NCI-H345 (cell line): ENCODE measurements at places on chromosomes 7 and 10.

- no peak for DNase-seq
Observed at GRCh38 chr10:87880336-87880735, 16.9 kb downstream of the PTEN start.

GRCh38 chr10:63738410-63738809 is 217.2 kb downstream of the REEP3 start:
- no peak for DNase-seq

DNA sequence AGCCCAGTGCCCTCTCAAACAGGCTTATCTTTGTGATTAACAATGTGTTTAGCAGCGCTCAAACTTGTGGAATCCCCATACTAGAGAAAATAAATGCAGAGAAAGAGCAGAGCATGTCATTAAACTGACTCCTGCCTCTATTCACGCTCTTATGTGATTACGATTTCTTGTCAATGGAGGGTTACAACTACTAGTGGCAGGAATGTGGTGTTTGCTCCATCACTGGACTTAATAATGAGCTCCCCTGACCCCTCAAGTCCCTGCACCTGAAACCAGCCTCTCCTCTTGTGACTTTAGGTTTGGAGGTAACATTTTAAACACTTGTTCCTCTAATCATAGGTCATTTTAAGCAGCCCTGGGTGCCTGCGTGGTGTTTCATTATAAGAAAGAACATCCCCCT is 121.9 kb downstream of the PLPP4 start:
- DNase-seq = no peak

- DNase-seq = no peak
Observed at GRCh38 chr10:78148961-78149612, 115.4 kb downstream of the RPS24 start.

DNA sequence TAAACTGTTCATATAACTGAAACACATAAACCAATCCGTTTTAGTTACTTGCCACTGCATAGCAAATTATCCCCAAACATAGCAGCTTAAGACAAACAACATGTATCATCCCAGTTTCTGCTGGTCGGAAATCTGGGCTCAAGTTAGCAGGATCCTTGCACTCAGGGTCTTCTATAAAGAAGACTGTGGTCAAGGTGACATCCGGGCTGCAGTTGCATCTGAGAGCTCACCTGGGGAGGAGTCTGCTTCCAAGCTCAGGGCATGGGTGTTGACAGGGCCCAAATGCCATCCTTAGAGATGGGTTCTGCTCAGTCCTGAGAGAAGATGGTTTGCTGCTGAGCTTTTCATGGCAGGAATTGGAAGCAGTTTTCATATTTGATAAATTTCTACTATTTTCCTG is 431.2 kb downstream of the PAXIP1 start:
- no peak for DNase-seq

GRCh38 chr10:73968098-73968521 is 29.8 kb upstream of the VCL start:
- DNase-seq = no peak

DNA sequence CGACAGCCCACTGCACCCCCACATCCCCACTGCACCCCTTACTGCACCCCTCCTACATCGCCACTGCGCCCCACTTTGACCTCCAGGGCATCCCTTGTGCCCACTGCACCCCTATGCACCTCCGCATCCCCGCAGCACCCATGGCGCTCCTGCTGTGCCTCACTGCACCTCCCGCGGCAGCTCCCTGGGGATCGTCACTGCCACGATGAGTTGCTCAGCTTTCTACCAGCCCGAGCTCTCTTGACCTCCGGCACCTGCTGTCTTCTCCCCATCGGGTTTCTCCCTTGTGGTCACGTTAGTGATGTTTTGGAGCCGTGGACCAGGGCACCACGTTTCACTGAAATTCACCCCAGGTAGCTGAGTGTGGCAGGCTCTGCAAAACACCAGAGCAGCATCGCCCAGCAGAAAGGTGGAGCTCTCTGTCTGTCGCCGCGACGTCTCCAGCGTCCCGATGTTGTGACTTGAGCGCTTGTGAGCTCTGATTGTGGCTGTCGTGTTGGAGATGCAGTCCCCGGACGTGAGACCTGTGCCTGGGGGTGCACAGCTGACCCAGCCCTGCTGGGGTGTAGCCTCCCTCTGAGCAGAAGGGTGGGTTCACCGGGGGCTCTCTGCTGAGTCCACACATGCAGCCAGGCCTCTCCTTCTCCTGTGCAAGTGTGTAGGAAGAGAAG is 147.7 kb downstream of the DNAJB6 start:
- DNase-seq = no peak

DNA sequence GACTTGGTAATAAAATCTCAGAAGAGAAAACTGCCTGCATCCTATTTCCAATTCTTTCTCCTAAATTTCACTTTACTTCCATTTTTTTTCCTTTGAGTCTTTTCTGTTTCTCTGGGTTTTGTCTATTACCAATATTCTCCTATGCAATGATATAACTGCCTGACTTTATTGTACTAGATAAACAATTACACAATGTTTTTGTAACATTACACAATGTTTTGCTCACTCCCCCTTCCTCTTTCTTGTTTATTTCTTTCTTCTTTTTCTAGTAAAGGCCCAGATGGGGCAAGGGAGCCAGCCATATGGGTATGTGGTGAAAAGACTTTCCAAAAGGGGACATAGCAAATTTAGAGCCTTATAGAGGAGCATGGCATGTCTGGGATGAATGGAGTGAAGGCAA is 278.7 kb upstream of the PHYHIPL start:
- no peak for DNase-seq

GRCh38 chr10:93357680-93358079 is 124.5 kb downstream of the MYOF start:
- peak; percentile 37 for DNase-seq

GRCh38 chr10:88792661-88793060 is 9.9 kb upstream of the LIPM start:
- DNase-seq = no peak

GRCh38 chr10:113175756-113176651 is 226.0 kb downstream of the TCF7L2 start:
- no peak for DNase-seq

GRCh38 chr7:129789000-129789399 is 163.8 kb downstream of the UBE2H start:
- DNase-seq = no peak

DNA sequence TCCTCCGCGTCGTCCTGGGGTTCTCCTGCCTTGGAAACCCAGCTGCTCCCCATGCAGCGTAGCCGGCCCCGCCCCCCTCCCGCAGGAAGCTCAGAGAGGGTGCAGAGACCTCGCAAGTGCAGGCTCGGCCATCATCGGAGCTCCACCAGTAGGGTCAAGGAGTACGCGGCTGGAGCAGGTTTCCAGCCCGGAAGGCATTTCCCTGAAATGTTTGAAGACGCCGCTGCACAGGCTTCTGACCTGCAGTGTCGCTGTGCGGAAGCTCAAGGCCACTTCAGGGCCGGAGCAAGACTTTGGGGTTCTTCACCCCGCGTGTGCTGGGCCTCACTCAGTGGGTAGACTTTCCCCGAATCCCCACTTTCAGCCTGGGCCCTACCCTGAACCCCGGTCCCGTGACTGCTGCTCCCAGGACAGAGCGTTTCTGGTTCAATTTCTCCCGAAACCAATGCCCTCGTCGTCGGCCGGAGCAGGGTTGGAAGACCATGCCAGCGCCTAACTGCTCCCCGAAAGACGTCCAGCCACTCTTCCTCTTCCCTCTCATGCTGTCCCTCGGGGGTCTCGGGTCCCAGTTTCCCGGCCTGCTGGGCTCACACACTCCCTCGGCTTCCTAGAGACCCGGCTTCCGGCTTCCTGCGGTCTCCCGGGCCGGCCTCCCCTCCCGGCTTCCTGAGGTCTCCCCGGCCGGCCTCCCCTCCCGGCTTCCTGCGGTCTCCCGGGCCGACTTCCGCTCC is 52.1 kb downstream of the INSIG1 start:
- DNase-seq = no peak

GRCh38 chr10:58661336-58661735 is 148.7 kb downstream of the BICC1 start:
- DNase-seq = no peak

- DNase-seq = no peak
Observed at GRCh38 chr10:3800586-3800985, 15.6 kb upstream of the KLF6 start.

DNA sequence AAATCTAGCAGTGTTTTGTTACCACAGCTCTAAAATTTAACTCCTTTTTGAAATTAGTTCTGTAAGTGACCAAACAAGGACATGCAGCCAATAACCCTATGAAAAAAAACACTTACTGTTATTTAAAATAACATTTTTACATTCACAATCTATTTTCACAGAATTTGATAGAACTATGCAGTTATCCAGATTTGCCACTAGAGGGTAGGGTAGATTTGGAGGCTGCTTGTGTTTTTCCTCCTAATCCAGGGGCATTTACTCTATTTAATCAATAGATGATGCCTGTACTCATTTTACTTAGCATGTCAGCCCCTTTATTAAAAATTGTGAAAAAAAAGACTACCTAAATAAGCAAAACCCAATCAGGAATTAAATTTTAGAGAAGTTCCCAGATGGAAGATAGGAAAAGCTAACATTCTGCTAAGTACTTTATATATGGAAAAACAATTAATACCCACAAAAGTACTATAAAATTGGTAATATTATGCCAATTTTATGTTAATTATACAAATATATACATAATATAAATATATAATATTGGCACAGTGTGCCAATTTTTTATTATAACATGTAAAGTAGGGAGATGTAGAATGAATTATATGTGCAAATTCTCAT is 18.1 kb upstream of the LIPK start:
- DNase-seq = peak; percentile 5

- no peak for DNase-seq
Observed at GRCh38 chr7:79495544-79496272, 42.2 kb upstream of the MAGI2 start.

DNA sequence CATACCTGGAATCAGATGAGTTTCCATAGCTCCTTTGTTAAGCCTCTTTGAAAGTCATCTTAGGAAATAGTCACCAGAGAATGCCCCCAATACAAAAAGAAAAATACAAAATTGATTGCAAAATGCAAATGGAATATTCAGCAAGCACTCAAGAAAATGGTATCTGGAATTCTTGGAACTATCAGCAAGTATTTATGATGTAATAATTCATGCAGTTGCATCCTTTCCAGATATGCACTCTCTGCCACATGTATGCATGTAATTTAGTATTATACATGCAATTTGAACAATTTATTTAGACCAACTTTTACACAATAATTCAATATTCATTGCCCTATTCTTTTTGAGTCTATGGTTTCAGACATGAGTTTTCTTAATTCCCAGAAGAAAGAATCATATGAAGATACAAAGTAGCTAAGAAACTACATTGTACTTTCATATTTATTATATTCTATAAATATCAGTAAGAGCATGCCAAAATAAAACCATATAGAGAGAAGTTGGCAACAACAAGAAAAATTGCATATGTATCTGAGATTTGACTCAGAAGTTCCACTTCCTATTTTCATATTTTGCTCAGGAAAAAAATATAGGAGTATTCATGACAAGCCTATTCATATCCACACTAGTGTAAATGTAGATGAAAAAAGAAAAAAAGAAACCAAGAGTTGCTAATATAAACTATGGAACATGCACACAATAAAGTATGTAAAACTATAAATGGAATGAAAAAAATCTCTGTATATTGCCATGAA is 338.5 kb downstream of the SEMA3D start:
- no peak for DNase-seq

- DNase-seq = no peak
Observed at GRCh38 chr10:91875779-91876178, 33.5 kb downstream of the FGFBP3 start.

DNA sequence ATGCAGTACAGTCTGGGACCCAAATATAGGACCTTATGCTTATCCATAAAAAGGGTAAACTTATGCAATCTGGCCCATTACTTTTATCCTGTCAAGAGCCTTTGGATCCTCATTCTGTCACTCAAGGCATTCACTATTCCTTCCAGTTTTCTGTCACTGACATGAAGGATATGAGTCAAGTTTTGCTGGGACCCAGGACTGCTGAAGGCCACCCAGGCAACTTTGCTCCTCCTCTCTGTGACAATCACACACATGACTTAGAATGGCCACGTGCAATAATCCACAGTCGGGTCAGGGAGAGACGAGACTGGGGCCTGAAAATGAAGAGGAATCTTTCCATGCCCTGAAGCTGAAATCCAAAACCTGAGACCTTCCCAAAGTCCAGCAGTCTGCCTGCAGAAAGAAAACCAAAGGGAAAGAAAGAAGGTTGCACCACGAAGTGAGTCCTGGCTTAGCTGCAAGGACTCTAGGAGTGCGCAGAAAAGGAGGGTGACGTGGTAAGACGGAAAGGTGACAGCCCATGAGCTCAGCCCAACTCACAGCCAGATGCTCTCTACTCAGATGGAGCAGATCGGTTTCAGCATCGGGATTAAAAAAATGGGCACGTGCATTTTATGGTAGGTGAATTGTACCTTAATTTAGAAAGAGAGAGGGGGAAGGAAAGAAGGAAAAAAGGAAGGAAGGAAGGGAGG is 67.2 kb downstream of the VOPP1 start:
- DNase-seq = no peak
